ENCODE measurements at places on chromosomes 5 and 9. TPM values are rescaled to one million over a fixed set of nuclear protein-coding genes. Genes with fewer than 3 reads are reported as not detected.

ECSCR gene
- not detected for polyA plus RNA-seq

GLRA1 gene
- not detected for polyA plus RNA-seq

DMAC1 gene
- polyA plus RNA-seq, result 34.9 TPM

GZMA gene
- not detected for polyA plus RNA-seq

INSL4 gene
- not detected for polyA plus RNA-seq

ANKRD31 gene
- 0.62 TPM for polyA plus RNA-seq

TYRP1 gene
- polyA plus RNA-seq, result not detected

TAF1L gene
- polyA plus RNA-seq, result not detected

SCAMP1 gene
- 156 TPM for polyA plus RNA-seq

HAVCR2 gene
- 1.1 TPM for polyA plus RNA-seq

GRIN3A gene
- polyA plus RNA-seq, result 0.59 TPM

CCDC152 gene
- polyA plus RNA-seq, result 1.5 TPM

TRIM36 gene
- 122 TPM for polyA plus RNA-seq

ZBTB5 gene
- 23.6 TPM for polyA plus RNA-seq

PCDHGC5 gene
- polyA plus RNA-seq, result 0.51 TPM
